ENCODE measurements at places on chromosomes 5 and 9.

- no peak for DNase-seq
These were observed 81.1 kb upstream of the NR3C1 start for GRCh38 chr5:143484601-143485000.

- peak; percentile 92 for DNase-seq
These were observed 18.0 kb downstream of the DNLZ start for GRCh38 chr9:136345281-136346156.

- DNase-seq = no peak
These were observed 36.9 kb upstream of the ALDH1B1 start for GRCh38 chr9:38355517-38356120.

- no peak for DNase-seq
These were observed 868.7 kb upstream of the CDH9 start for GRCh38 chr5:27906931-27907601.

DNA sequence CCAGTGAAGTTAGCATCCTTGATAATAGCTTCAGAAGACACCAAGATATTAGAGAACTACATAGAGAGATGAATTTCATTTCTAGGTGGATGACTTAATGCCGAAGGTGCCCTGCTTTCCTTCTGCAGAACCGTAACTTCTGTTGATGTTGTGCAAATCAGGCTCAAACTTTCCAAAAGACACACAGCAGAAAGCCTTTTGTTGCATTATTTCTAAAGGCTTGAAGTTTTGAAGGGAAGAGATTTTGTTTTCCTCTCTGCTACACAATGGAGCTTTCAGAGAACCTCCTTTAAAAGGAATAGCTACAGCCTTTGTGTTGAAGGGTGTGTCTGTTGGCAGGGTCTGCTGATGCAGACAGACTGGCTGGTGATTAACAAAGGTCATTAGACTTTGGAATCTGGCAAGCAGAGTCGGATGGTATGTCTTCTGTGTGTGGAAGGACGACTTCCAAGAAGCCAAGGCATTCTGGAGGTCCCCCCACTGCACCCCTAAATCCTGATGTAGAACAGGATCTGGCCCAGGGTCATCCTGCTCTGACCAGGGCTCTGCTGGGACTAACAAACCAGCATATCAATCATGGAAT is 57.8 kb downstream of the ZNF462 start:
- no peak for DNase-seq

DNA sequence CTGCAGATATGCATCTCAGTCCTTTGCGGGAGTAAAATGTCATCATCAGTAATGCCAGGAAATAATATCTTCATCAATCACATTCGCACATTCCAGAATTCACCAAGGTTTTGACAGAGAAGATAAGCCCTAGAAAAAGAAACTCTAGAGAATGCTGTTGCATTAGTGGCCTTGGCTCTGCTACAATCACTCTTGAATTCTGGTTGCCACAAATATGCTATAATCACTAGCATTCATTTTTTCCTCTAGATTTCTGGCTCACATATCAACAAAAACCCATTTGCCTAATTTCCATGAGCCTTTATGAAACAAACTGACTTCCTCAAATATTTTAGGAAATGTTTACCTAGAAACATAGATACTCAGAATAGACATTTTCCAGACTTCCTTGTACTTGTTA is 653.4 kb downstream of the ANXA1 start:
- no peak for DNase-seq

DNA sequence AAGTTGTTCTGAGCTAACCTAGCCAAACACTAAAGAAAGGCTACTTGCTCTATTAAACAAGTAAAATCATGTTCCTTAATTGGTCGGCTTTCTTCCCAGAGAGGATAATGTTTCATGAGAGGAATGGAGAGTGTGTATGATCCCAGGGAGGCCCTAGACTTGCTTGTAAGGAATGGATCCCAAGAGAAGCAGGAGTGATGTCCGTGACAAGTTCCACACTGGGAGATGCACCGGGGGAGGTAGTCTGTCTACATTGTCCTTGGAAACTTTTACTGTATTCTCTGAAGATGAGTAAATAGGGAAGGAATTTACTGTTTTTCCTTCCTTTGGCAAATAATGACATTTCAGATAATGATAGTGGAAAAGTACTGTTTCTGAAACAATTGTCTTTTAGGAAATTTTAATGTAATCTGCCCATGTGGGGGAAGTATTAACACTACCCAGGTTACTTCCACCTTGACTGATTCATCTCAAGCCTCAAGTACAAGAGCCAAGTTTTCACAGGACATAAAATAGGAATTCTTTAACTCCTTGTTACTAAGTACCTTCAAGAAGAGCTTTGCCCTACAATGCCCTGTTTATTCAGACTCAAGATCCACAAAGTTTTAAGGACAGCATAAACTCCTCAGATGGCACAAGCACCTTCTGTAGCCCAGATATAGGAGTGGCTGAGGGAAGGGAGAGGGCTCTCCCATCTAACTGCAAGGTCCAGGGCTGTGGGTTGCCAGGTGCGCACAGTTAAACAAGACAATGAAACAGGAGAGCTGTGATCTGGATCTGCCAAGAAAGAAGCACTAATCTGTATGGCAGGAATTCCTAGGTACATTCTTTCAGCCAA is 152.1 kb downstream of the GNA14 start:
- no peak for DNase-seq

DNA sequence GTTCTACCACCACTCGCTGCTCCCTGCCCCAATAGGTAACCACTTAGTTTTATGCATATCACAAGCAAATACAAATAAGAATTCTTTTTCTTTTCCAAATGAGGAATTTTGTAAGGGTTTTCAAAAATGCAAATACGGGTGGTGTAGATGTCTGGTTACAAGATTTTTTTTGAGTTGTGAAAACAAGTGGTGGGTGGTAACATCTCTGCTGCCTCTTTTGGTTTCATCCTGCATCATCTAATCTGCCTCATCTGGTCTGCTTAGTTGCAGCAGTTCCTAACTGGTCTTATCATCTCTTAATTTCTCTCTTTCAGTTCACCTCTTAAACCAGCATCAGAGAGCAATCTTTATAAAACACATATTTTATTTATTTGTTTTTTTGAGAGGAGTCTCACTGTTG is 5.3 kb downstream of the NFX1 start:
- DNase-seq = no peak

GRCh38 chr9:135616619-135617537 is 22.5 kb downstream of the GLT6D1 start:
- DNase-seq = no peak

GRCh38 chr5:108521841-108522506 is 140.1 kb upstream of the FBXL17 start:
- DNase-seq = no peak

GRCh38 chr5:118679264-118679940 is 308.9 kb downstream of the DTWD2 start:
- no peak for DNase-seq
